Dorsolateral prefrontal cortex (tissue), 122 donors: ENCODE measurements at places on chromosomes 11 and 22.

GRCh38 chr22:33386270-33386669 lies 328.1 kb upstream of the SYN3 start:
- DNase-seq = no peak

DNA sequence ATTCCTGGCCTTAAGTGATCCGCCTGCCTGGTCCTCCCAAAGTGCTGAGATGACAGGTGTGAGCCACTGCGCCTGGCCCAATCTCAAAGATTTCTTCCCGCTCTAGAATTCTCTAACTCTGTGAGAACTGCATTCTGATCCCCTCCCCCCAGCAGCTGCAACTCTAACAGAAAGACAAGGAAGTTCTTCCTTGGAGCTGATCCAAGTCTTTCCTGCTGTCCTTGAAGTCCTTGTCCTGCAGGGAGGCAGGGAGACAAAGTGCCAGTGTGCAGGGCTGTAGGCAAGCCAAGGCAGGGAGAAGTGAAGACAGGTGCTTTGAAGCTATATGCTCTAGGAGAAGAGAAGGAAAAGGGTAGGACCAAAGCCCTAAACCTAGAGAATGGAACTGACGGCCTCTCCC lies 9.5 kb upstream of the GGA1 start:
- no peak for DNase-seq

DNA sequence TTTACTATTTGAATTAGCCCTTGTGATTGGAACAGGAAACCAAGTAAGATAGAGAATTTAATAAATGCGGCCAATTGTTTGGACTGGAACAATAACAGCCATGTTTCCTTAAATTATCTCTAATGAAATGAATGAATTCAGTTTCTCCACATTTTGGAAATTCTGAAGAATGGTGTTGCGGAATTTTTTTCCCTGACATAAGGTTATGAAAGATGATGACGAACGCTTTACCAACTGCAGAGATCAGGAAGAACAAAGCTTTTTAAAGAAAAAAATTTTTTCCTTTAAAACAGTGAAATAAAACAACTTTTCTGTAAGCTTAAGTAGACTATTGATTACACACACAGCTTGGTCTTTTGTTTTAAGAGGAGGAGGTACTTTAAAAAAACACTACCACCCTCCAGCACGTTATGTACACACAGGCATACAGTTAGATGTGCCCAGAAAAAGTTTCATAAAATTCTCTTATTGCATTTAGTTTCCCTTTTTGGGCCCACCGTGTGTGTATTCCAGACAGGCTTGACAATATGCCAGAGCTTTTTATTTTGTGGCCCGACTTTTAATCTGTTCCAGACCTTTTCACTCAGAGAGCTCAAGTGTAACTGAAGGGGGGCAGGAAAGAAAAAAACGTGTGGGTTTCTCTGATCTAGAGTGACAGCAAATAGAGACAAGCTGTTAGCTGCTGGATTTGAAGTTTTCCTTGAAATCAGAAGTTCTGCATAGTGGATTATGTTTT lies 77.3 kb downstream of the YAP1 start:
- no peak for DNase-seq

GRCh38 chr11:68083517-68083916 lies 37.7 kb downstream of the CHKA start:
- DNase-seq = no peak

DNA sequence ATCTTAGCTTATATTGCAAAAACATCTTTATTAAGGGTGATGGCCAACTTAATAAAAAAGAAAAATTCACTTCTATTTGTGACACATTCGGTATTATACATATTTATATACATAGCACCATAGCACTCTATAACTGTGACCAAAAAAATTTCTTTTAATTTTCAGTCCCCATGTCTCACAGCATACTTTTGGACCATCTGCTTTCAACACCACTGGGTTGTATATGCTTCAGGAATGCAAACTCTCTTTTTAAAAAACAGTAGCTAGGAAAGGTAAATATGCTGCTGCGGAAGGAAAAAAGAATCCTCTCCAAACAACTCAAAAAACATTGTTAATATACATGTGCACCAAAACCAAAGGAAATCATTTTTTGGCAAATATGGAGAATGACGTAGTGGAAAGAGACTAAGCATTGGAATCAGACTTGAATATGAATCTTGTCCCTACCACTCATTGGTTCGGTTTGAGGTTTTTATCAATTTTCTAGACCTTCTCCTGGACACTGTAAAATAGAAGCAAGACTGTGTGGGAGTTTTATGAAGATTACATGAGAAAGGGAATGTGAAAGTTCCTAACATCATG lies 227.9 kb downstream of the BLID start:
- no peak for DNase-seq

DNA sequence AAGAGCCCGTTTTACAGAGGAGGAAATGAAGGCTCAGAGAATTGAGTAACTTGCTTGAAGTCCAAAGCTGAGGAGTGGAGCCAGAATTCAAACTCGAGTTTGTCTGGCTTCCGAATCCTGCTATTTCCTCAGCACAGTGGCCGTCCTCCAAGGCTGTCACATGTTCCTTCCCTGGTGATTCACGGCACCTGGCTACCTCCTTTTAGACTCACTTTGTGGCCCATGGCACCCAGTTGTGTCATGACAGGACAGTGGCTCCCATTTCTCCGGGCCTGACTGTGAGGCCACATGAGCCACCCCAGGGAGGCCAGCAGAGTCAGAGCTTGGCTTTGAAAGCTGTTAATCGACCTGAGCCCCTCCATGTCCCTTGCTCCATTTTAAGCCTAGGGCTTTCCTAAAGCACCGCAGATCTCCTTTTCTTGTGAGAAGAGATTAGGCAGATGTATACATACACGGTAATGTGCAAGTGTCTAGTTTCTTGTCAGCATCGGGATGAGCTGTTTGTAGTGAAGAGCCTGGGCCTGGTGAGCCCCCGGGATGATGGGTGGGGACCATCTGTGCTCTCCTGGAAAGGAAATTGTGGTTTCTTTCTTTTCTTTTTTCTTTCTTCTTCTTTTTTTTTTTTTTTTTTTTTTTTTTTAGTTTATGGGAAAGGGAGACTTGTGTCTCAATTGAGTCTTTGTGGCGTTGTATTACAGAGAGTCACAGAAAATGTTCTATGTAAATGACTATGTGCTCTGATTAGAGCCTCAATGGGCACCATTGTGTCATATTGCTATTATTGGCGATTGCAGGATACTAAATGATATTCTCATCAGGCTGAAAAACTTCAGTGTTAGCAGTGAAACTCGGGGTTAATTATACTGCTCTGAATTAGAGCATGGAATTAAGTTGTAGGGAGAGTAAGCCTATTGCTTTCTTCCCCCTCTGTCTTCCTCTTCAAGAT lies 54.8 kb downstream of the PTPRJ start:
- peak; percentile 53 for DNase-seq

DNA sequence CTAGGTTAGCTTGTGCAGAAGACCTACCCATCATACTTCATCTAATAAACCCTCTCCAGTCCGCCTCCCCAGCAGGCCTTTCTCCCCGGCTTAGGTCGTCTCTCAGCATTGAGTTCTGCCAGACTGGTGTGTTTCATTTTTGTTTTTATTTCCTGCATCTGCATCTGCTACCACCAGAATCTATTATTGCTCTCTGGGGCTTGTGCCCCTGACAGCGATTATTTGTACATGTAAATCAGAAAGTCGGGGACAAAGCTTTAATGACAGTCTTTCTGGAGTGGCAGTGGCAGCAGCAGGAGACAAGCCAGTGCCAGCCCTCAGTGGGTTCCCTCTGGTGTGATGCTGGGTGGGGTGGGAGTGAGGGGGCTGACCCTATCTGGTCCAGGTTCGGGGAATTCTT lies 127.5 kb downstream of the PKNOX2 start:
- DNase-seq = no peak

DNA sequence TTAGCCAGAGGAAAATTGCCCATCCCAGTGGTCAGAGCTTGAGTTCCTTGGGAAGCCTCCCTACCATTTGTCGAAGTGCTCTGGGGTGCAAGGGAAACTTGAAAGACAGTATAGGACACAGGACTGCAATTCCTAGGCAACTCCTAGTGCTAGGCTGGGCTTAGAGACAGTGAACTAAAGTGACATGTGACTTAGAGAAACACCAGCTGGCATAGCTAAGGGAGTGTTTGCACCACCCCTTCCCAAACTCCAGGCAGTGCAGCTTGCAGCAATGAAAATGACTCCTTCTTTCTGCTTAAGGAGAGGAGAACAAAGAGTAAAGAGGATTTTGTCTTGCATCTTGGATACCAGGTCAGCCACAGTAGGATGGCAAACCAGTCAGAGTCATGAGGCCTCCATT lies 388.0 kb downstream of the DYNC2H1 start:
- DNase-seq = no peak

GRCh38 chr11:75582895-75583717 lies 21.1 kb downstream of the SERPINH1 start:
- DNase-seq = peak; percentile 52
